ENCODE measurements at places on chromosomes 13 and 19.

GRCh38 chr19:31962561-31962996 lies 382.8 kb upstream of the ZNF507 start:
- no peak for DNase-seq

GRCh38 chr13:67232384-67232783 lies 2.2 kb upstream of the PCDH9 start:
- DNase-seq, result no peak

GRCh38 chr13:99289674-99290337 lies 17.4 kb downstream of the GPR183 start:
- DNase-seq, result no peak

DNA sequence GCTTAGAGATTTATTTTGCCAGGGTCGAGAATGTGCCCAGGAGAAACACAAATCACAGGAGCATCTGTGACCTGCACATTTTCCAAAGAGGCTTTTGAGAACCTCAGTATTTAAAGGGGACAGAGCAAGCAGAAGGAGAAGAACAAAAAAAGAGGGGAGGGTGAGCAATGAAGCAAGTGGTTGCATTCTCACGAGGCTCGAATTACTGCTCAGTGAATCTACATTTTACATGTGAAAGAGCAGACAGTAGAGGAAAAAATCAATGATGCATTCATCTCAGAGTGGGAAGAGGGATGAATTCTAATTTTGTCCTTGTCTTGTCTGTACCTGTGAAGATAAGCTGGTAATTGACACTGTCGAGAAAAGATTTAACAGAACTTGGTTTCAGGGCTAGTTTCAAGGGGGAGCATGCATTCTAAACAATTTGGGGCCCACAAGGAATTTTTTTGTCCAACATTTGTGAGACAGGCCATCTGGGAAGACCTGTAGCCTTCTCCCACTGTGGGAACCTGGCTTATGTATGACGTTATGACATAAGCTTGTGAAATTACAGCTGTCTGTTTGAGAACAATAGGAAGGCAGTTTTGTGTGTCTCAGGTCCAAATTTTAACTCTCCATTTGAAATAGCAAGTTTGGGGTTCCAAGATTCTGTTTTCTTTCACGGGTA lies 855.1 kb downstream of the SLITRK5 start:
- no peak for DNase-seq

GRCh38 chr13:74406420-74406819 lies 272.2 kb upstream of the KLF12 start:
- DNase-seq, result no peak

DNA sequence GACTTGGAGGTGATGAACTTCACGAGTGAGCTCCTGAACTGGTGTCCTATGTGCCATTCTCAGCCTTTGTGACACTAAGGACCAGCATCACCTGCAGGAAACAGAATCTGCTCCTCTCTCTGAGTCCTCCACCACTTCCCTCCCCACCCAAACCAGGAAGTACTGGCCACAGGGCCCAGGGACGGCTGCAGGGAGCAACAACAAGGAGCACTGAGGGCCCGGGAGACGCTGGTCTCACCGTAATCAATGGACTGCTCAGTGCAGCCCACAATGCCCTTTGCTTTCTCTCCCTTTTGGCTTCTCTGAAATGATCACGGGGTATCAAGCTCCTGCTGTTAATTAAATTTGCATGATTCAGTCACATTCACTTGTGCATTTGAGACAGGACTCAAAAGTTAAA lies 18.6 kb downstream of the PEPD start:
- DNase-seq, result no peak

DNA sequence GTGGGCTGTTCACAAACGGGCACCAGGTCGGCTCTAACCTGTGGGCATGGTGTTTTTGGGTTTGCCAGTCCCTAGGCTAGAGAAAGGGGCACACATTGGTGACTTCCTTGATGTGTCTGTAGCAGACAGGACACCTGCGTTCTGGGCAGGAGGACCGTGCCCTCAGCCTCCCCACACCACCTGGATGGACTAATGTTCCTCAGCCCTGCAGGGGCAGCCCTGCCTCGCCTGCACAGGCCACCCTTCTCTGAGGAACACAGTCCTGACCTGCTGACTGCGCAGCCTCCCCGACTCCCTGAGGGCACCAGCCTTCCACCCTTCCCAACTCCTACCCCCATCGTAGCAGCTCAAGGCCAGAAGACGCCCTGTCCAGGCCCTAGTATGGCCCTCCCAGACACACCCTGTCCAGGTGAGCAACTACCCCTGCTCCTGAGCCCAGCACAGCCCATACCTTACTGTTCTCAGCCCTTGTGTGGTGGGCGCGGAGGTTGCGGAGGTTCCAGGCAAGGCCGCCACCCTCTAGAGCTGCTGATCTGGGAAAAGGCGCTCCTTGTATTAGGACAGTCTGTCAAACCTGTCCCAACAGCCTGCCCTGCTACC lies 55.7 kb downstream of the GGACT start:
- DNase-seq, result no peak

DNA sequence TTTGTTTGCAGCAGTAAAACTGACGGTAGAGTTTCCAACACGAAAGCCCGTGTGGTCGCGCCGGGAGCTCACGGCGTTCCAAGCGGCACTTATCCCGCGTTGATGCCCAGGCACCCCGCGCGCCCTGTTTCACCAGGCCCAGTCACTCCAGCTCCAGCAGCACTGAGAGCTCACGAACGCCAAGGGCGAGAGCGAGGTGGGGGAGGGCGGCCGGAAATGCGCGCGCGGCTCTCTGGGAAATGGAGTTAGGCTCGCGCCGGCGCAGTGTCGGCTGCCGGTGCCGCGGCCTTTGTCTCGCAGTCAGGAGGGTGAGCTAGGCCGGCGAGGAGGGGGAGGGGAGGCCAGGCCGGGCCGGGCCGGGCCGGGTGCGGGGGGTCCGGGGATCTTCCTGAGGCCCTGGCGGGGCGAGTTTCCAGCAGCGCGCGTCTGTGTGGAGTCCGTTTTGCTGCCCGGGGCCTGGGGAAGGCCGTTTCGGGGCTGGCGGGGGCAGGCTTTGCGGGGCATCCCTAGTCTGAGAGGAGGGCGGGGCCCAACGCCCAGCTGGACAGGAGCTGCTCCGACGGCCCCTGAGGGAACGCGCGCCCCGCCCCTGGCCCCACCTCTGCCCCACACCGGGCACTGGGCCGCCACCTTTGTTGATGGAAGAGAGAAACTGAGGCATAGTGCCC lies at the start of gene ZNF135:
Gene ZNF135, plus strand, starts transcription at position 280 of the 668 bp plus-strand sequence. CDS start 721 bp downstream, outside the sequence.
- DNase-seq, result no peak

DNA sequence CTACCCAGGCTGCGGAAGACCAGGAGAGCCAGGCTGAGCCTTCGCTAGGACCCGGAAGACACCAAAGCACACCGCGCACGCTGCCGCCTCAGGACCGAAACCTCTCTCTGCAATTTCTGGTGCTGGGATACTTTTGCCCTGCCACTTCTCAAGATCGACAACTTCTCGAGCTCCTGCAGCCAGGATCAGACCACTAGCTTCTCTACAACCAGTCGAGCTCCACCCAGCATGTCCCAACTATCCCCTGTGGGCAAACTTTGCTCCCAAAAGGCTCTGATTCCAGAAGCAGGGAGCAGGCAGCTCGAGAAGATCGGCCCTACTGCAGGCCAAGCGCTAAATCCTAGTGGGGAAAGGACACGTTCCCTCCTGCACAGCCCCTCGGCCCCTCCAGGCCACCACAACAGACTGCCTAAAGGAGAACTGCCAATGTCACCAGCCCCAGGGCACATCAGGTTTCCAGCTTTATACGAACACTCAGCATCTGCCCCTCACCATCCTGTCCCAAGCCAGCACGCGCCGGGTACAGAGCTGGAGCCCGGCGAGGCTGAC lies 979 bp downstream of the AKAP8 start:
- DNase-seq, result peak; percentile 15

- DNase-seq, result no peak
These were observed 1.4 kb downstream of the NWD1 start for GRCh38 chr19:16721051-16721450.

- DNase-seq, result no peak
These were observed 3.3 kb downstream of the ALDH16A1 start for GRCh38 chr19:49456326-49456725.

GRCh38 chr19:45245826-45246225 lies 619 bp upstream of the EXOC3L2 start:
- no peak for DNase-seq

DNA sequence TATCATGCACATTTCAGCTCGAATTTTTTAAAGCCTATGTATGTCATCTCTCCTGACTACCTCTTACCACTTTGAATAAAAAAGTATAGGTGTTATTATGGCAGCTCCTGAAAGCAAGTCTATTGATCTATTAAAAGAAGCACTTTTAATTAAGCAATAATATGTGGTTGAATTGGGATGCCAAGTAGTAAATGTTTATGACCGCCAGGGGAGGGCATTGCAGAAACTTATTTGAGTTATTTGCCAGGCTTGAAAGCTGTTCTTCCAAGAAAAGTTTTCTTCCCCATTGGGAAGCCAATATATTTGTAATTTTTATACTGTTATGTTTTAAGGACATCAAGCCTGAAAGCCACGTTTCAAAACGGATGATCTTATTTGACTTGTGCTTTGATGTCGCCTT lies 88.1 kb upstream of the SOX21 start:
- no peak for DNase-seq

DNA sequence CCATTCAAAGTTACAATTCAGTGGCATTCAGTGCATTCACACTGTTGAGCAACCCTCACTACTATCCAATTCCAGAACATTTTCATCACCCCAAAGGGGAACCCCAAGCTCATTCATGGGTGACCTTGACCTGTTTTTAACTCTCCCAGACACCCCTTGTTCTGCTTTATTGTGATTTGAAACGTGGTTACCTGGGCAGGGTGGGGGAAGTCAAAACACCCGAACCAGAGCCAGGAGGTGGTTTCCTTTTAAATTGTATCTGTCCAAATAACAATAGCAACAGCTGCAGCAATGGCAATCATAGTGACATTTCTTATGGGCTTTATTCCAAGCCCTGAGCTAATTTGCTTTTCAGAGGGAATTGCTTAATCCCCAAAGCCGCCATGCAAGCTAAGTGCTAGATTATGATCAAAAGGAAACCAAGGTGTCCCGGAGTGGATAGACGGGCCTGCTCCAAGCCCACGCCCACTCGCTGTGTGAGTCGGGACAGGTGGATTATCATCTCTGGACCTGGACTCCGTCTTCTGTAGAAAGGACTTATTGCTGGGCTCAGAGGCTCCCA lies 6.1 kb downstream of the PTGIR start:
- DNase-seq, result no peak

DNA sequence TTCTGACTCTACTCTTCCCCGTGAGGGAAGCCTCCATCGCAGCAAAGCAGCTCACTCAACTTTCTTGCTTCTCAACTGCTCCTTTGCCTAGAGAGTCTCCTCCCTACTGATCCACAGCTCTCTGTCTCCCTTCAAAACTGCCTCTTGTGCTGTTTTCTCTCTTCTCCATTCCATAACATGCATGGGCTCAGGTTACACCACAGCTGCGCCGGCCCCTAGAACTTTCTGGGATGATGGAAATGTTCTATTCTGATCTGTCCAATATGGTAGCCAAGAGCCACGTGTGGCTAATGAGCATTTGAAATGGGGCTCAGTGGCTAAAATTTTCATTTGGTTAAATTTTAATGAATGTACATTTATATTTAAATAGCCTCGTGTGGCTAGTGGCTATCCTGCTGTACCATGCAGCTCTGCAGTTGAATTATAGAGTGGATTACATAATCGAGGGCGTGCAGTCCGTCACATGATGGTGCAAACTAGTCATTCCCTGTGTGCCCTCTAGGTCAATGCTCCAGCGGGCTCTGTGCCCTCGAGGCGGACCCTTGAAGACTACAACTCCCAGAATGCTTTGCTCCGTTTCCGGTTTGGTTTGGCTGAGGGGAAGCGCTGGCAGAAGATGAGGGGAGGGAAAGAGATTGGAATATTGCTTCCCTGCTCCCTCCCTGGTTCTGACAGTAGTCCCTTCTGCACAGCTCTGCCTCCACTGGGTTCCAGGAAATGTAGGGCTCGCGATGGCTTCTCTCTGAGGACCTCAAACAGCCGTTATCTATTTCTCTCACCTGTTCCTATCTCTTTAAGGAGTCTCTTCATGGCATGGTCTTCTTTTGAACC lies 109.8 kb downstream of the CACNA1A start:
- peak; percentile 16 for DNase-seq

DNA sequence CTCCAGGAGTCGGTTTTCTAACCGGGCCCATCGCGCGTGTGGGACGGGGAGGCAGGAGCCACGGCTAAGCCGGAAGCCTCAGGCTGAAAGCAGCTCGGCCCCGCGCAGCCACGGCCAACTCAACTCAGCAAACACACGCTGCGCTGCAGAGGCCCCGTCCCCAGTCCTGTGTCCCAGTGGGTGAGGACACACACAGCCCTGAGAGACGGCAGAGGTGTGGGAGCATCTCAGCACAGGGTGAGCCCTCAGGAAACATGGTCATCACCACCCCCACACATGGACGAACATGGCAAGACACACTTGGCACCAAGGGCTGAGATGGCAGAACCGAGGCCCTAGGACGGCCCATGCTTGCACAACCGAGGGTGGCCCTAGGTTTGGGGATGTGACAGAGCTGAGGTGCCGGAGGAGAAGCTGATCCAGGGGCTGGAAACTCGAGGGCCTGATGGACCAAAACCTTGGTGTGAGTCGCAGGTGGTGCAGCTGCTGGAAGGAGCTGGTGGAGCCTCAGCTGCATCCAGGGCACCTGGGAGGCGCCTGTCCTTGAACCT lies 29.0 kb upstream of the C13orf46 start:
- DNase-seq, result no peak

DNA sequence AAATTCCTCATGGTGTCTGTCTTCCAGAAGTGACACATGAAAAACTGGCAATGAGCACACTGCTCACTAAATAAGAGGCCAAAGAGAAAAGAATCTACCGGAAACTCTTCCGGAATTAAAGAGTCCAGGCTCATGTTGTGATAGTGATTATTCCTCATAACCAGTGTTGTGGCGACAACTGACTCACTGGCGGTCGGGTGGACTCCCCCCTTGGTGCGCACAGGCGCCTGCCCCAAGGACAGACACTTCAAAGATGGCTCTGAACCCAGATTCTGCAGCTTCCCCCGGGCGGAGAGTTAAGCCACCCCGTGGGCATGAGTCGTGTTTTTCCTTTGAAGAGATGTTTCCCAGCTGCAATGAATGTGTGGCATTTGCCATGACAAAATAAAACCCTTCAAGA lies 10.3 kb downstream of the IL17D start:
- DNase-seq, result no peak

DNA sequence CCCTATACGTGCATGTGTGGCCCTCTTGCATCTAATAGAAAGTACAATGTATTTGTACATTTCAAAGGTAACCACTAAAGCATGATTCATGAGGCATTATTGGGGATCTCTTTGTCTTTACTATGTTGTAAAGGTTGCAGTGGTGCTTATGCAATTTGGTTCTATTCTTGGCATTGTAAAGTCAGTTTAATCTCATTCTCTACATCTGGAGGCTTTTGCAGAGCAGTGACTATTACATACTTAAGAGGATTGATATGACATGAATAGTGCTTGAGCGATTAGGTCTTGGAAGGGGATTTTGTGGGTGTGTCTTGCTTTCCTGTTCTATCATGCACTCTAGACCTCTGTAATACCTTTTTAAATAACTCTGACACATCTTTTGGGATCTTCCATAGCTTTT lies 610.0 kb downstream of the EFNB2 start:
- DNase-seq, result peak; percentile 23

GRCh38 chr13:111911754-111912452 lies 155.0 kb upstream of the SOX1 start:
- DNase-seq, result no peak

All from HS-5 (cell line).